Uterus (tissue), 4 donors: ENCODE measurements at places on chromosomes 4 and X. TPM values are rescaled to one million over a fixed set of nuclear protein-coding genes. Genes with fewer than 3 reads are reported as not detected.

FAM184B gene
- not detected for total RNA-seq

PF4V1 gene
- total RNA-seq: not detected

PAGE2B gene
- not detected for total RNA-seq

TEX13A gene
- not detected for total RNA-seq

POLN gene
- total RNA-seq: not detected

STOX2 gene
- total RNA-seq: 18.2 TPM
